ENCODE measurements at places on chromosomes 6 and 20. TPM values are rescaled to one million over a fixed set of nuclear protein-coding genes. Genes with fewer than 3 reads are reported as not detected.

The WFDC2 gene
- total RNA-seq = not detected

The SPEF1 gene
- not detected for total RNA-seq

The SPAG4 gene
- 0.30 TPM for total RNA-seq

The TTK gene
- 48.7 TPM for total RNA-seq

The TRDN gene
- not detected for total RNA-seq

The FOXA2 gene
- 4.2 TPM for total RNA-seq

The BPIFA1 gene
- not detected for total RNA-seq

The MLN gene
- total RNA-seq = not detected

The SMAP1 gene
- total RNA-seq = 19.2 TPM

The RFX6 gene
- total RNA-seq = not detected

The PAK5 gene
- total RNA-seq = not detected

DNA sequence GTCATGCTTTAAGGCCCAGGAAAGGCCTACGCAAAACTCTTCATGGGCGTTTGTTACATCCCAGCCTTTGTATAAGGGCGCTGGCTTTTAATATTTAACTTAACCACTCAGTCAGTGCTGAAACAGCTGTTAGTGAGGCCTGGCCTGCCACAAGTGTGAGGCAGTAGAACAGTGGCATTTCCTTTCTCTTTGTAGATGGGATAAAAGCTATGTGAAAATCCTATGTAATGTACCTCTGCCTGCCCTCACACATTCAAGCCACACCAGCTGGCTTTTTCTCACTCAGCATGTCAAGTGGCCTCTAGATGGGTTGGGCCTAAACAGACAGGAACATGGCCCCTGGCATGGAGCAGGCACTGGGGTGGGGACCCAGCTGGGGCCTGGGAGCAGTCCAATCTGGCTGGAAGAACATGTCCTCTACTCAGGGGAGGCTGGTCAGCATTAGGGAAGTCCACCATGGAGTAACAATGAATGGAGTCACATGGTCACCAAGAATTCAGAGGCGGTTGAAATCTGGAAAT is 20.7 kb downstream of the CGA start:
- DNase-seq = no peak

- no peak for DNase-seq
Measured at GRCh38 chr6:161459008-161459615, 185.3 kb upstream of the AGPAT4 start.

DNA sequence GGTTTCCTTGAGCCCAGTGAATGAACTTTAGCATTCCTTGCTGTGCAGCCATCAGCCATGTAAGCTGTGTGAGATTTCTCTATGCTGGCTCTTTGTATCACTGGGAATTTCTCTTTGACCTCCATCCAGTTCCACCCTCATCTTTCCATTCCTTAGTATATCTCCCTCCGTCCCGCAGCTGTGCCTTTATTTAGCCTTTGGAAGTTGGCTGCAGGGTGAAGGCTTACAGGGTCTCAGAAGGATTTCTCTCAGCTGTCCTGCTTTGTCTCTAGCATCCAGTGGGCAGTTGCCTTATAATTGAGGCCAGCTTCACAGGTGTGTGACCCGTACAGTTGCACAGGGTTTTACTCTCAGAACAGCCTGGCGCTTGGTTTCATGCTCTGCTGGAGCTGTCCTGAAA is 144.3 kb downstream of the PXDC1 start:
- DNase-seq = no peak

DNA sequence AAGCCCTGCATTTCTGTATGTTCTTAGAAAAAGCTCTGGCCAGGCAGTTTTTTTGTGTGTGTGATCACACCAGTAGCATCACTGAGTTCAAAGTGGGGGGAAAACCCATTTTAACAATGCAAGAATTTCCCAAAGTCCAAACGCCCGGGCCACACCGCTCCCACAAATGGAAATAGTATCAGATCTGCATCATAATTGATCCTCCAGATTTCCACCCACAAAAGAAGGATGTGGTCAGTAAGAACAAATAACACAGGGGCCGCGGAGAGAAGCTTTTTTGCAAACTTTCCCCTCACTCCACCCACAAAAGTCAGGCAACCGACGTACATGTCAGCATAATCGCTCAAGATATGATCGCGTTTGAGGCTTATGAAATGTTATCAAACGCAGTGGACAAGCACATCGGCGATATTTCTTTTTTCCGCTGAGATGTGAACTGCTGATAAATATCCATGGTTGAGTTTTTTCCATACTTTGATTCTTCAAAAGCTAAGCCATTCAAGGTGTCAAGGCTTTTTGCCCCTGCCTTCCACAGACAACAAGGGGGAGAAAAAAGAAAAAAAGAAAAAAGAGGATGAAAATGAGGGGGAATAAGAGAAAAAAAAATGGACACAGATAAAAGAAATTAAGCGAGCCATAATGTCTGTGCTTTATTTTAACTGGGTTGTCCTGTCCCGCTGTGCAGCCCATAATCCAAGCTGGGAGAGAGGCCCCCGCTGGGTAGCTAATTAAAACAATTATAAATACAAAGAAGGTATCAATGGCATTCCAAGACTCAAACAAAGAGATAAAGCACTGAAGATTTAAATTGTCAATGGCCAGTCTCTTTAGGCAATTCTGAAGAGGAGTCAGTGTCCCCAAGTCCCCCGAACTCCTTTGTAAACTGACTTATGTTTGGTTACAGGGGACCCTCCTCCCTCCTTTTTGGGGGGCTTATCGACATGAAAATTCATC is 143.5 kb downstream of the ZFP64 start:
- DNase-seq = peak; percentile 42

- DNase-seq = no peak
Measured at GRCh38 chr20:32559753-32560380, 25.3 kb downstream of the NOL4L start.

DNA sequence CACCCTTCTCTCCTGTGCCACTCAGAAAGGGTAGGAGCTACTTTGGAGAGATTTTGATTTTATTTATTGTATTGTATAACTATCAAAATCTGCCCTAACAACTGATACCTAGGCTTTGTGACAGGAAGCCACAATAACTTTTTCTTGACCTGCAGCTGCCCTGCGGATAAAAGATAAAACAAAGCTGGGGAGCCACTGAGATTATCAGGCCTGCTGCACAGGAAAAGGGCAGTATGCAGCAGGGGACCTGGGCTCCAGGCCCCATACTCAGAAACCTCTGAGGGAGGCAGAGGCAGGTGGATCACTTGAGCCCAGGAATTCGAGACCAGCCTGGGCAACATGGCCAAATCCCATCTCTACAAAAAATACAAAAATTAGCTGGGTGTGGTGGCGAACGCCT is 980 bp upstream of the SNX21 start:
- no peak for DNase-seq

DNA sequence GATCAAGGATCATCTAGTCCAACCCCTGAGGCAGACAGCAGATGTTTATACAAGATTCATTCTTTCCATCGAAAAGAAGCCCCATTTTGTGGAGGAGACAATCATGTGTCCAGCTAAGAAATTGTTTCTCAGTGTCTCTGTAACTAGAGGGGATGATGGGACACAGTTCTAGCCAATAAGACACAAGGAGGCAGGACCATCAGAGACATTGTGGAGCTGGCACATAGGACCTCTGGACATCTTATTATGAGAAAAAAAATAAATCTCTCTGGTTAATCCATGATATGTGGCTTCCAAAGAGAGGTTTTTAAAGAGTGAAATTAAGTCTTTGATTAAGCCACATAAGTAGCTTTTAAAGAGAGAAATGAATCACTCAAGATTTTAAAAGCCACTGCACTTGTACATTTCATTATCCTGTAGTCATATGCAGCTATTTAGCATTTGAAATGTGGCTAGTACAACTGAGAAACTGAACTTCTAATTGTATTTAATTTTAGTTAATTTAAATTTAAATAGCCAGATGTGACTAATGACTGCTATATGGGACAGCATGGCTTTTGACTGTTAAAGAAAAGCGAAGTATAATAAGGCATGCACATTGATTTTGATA is 176.8 kb downstream of the TASP1 start:
- DNase-seq = no peak

DNA sequence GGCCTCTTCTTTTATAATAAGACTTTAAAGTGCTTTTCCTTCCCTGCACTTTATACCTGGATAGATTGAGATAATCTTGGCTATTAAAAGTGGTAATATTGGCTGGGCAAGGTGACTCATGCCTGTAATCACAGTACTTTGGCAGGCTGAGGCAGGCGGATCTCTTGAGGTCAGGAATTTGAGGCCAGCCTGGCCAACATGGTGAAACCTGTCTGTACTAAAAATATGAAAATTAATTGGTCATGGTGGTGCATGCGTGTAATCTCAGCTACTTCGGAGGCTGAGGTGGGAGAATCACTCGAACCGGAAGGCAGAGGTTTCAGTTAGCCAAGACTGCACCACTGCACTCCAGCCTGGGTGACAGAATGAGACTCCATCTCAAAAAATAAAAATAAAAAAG is 197.1 kb upstream of the RGS17 start:
- no peak for DNase-seq

- DNase-seq = no peak
Measured at GRCh38 chr6:163744256-163744925, 329.9 kb downstream of the QKI start.

GRCh38 chr6:16758163-16758975 is 2.9 kb downstream of the ATXN1 start:
- peak; percentile 35 for DNase-seq

DNA sequence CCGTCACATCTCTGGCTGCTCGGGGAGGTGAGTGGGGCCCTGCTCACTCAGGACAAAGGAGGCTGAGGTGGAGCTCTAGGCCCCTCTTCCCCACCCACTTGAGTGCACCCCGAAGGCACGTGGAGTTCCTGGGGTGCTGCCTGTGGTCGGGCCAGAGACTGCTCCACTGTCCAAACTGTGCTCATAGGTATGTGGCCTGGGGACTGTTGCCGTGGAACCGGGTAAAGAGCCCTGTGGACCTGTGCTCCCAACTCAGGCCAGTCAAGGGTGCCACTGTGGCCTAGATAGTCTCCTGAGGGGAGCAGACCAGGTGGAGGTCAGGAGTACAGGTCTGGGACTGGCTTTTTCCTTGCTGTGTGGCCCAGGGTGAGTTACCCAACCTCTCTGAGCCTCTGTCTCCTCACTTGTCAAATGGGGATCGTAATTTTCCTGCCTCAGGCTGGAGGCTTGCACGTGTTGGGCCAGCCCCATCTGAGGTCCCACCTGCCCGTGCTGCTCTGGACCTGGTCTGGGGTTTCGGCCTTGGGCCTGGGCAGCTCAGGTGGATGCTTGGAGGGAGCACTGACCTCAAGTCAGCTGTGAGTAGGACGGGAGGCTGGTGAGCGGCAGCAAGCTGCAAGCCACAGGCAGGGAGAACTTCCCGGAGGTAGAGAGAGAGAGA is 12.4 kb upstream of the NPBWR2 start:
- no peak for DNase-seq

GRCh38 chr6:104575536-104575935 is 284.2 kb downstream of the HACE1 start:
- DNase-seq = no peak

GRCh38 chr20:11549172-11550103 is 368.3 kb upstream of the BTBD3 start:
- no peak for DNase-seq

DNA sequence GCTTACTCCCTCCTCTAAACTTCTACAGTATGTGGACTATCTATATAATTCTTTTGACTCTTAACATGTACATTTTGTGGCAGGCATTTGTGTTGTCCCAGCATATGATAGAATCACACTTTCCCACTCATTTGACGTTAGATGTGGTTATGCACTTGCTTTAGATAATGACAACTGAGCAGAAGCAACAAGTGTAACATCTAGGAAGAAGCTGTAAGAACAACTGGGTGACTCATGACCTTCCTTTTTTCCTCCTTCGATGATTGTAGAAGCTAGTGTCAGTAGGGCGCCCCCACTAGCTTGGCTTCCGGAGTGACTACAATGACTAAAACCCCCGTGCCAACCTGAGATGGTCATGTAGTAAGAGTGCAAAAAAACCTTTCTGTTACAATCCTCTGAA is 74.6 kb upstream of the CEP85L start:
- peak; percentile 79 for DNase-seq

GRCh38 chr6:142331601-142332000 is 29.8 kb downstream of the ADGRG6 start:
- DNase-seq = no peak

GRCh38 chr6:10933126-10933525 is 46.3 kb downstream of the SYCP2L start:
- DNase-seq = no peak

GRCh38 chr20:47262008-47262364 is 94.5 kb downstream of the ZMYND8 start:
- no peak for DNase-seq

- DNase-seq = peak; percentile 27
Measured at GRCh38 chr20:48238326-48238725, 453.0 kb upstream of the SULF2 start.

DNA sequence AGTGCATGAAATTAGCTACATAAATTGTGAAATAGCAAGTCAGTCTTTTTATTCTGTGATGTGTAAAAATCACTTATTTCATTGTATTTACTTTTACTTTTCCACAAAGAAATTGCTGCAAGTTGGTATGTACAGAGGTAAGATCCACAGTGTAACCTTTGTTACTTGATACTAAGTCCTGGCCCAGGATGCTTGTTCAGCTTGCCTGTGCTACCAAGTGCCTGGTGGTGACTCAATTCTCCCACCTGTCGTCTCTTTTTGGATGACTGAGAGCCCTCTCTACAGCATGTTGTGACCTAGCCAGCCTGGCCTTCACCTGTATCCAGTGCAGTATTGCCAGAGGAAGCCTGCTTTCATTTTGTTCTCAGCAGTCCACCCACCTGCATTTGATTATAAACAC is 54.9 kb downstream of the ANKRD6 start:
- no peak for DNase-seq

DNA sequence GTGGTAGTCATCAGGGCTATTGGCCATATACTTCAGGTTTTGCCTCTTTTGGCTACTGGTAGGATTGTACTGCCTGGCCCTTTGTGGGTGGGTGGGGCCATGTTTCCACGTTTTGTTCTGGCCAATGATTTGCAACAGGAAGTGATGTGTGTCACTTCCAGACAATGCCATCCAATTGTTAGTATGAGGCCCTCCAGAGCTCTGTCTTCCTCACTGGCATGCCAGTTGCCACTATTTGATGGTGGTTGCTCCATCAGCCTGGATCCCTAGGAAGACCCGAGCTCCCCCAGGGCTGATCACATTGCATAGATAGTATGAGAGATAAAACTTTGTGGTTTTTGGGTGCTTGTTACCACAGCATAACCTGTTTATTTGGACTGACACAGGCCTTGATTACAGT is 7.7 kb upstream of the LRRN4 start:
- peak; percentile 12 for DNase-seq

- DNase-seq = peak; percentile 88
Measured at GRCh38 chr6:147135211-147135681, 69.0 kb upstream of the STXBP5 start.

DNA sequence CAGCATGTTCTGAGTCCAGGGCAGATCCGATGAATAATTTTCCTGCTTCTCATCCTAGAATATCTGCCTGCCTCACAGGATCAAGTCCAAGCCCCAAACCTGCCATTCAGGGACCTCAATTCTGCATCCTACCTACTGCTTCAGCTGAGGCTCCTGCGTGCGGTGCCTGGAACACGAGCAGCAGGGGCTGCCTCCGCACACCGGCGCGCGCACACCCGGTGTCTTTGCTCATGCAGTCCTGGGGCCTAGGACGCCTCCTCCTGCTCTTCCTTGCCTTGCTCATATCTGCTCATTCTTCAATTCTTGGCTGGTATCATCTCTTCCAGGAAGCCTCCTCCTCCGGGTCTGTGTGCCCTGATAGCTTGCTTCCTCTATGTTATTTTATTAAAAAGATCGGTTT is 81.1 kb upstream of the AGPAT4 start:
- no peak for DNase-seq

- DNase-seq = no peak
Measured at GRCh38 chr6:18035330-18035854, 48.0 kb upstream of the KIF13A start.

- DNase-seq = no peak
Measured at GRCh38 chr6:134956032-134956431, 6.1 kb upstream of the ALDH8A1 start.

- DNase-seq = peak; percentile 29
Measured at GRCh38 chr6:83459663-83460062, 28.8 kb upstream of the ME1 start.

Measured in HT1080 (cell line).